ENCODE measurements at places on chromosomes 11 and 22.
A peak's percentile ranks its signal among the peaks of the same experiment; 100 is the strongest.

GRCh38 chr11:108117746-108118371 lies 3.5 kb upstream of the ACAT1 start:
- DNase-seq: no peak

DNA sequence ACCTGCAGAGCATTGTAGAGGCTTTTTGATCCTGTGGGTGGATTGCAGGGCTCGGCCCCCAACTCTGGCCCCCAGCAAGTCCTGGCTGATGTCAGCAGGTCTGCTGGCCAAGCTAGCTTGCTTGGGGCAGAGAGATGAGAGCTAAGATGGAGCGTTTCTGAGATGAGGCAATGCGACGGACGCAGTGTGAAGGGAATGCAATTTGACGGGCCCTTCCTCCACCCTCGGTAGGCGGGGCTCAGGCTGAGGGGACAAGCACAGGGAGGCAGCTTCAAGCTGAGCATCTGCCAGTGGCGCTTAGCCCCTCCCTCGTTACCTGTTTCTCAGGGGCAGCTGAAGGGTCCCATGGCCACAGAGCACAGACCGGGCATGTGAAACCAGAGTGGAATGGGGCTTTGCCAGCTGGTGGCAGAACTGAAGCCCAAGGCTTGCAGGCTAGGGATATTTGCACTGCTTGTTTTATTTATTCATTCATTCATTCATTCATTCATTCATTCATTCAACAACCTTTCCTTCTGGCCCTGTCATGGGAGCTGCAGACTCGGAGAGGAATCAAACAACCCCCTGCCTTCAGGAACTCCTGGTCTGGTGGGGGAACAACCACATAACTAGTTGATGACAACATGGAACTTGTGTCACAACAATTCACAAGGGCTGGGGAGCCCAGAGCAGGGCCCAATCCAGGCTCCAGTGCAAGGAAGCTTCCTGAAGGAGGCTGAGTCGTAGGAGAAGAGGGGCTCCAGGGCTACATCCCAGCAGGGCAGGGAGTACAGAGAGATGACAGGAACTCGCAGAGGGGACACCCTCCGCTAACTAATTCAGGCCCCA lies 66.8 kb downstream of the THAP12 start:
- DNase-seq: no peak

GRCh38 chr11:79508461-79508860 lies 67.6 kb upstream of the TENM4 start:
- DNase-seq: no peak

- no peak for DNase-seq
Observed at GRCh38 chr22:48975886-48976285, 851.8 kb downstream of the BRD1 start.

DNA sequence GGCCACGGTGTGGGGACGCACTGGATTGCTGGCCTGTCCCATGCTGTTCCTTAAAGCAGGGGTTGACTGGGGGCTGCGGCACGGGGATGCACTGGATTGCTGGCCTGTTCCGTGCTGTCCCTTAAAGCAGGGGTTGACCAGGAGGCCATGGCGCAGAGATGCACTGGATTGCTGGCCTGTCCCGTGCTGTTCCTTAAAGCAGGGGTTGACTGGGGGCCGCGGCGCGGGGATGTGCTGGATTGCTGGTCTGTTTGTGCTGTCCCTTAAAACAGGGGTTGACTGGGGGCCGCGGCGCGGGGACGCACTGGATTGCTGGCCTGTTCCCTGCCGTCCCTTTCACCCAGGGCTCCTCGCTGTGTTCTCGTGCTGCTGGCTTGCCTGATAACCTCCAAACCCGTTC lies 383.4 kb downstream of the TBC1D22A start:
- DNase-seq: no peak

DNA sequence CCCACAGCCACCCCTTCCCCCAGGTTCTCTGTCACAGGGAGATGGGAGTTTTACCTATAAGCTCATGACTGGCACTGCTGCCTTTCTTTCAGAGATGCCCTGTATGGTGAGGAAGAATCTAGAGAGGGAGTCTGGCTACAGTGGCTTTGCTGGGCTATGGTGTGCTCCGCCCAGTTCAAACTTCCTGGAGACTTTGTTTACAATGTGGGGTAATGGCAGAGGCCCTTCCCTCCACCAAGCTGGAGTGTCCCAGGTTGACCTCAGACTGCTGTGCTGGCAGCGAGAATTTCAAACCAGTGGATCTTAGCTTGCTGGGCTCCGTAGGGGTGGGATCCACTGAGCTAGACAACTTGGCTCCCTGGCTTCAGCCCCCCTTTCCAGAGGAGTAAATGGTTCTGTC lies 143.5 kb downstream of the MSANTD4 start:
- DNase-seq: no peak

DNA sequence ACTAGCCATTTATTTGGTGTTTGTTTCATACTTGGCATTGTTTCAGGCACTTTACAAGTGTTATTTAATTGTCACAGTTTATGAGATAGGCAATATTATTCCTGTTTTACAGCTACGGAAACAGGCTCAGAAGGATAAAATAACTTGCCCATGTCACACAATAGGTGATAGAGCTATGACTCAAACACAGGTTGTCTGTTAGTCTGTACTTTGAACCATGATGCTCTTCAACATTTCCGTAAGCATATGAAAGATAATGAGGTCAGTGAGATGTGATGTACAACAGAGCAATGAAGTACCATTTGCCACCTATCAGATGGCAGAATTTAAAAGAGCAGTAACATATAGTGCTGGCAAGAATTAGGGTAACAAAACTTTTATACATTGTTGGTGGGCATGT lies 15.3 kb downstream of the TUG1 start:
- no peak for DNase-seq

- no peak for DNase-seq
Observed at GRCh38 chr11:11983427-11983826, 25.0 kb downstream of the DKK3 start.

DNA sequence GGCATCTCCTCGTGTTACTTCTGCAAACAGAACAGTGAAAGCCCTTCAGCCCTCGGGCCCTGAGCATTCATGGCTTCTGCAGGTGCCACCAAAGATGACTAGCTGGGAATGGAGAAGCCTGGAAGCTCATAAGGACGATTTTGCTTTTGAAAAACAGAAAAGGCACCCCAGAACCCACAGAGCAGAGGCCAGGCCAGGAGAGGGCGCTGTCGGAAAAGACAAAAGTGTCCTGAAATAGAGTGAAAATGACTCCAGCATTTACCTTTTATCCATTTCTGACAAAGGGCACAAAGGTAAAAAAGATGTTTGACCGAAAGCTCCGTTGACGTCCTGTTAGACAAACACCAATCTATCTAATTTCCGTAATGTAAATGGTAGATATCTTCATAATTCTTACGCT lies 37.6 kb downstream of the ZNF195 start:
- DNase-seq: peak; percentile 68

GRCh38 chr11:79369055-79369454 lies 71.8 kb downstream of the TENM4 start:
- no peak for DNase-seq

DNA sequence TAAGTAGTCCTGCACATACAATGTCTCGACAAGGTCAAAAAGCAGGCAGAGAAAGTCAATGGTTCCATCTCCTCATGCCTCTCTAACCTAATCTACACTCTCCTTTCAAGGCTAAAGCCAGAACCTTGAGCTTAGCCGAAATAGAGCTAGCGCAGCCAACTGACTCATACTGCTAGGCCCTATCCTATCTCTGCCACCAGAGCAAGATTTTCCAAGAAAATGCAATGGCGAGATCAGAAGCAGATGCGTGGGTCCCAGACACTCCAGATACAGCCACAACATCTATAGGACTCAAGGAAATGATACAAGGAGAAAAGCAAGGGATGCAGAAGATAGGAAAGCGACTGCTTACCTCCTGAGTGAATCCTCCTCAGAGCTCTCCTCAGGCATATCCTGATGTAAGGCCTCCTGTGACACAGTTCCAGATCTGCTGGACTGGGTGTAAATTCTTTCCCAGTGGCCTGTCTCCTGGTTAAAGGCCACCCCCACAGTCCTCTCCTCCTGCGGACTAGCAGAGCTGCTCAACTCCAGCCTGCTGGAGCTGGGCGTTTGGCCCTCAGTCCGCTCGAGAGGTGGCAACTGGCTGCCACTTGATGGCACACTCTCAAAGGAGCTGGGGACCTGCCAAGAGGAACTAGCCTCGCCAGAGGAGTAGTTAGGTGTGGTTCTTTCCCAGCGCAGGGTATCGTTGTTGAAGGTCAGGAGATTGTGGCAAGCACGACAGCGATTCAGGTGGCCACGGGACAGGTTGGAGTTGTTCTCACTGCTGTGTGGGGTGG lies 52.0 kb downstream of the AMBRA1 start:
- peak; percentile 82 for DNase-seq

- peak; percentile 51 for DNase-seq
Observed at GRCh38 chr11:114061048-114061680, 1.7 kb downstream of the ZBTB16 start.

Measured in testis (tissue), 5 donors.